ENCODE measurements at places on chromosomes 7 and 10.

DNA sequence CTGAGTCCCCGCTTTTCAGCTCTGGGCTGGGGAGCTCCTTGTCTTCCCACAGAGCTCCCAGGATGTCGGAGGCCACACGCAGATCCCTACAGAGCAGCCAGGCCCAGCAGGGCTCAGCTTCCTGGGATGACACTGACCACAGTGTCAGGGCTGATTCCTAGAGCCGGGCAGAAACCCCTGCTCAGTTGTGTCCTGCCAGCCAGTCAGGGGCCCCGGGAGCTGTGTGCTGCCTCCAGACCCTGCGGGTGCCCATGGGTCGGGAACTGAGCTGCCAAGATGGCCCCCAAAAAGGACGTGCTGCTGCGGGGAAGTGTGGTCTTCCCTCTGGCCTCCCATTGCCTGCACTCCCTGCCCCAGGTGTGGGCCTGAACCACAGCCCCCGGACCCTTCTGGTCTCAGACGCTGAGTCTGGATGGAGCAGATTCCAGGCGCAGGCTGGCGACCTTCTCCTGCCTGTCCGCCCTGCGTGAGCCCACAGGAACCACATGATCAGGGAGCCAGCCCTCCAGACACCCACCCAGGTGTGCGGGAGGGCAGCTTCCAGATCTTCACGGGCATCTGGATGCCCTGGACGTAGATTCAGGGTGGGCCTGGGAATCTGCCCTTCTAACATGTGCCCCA lies 217.4 kb downstream of the MAD1L1 start:
- no peak for DNase-seq

- DNase-seq: no peak
Observed at GRCh38 chr7:78413568-78413967, 615.0 kb downstream of the PHTF2 start.

GRCh38 chr7:135879233-135879632 lies 97.9 kb downstream of the MTPN start:
- DNase-seq: no peak

DNA sequence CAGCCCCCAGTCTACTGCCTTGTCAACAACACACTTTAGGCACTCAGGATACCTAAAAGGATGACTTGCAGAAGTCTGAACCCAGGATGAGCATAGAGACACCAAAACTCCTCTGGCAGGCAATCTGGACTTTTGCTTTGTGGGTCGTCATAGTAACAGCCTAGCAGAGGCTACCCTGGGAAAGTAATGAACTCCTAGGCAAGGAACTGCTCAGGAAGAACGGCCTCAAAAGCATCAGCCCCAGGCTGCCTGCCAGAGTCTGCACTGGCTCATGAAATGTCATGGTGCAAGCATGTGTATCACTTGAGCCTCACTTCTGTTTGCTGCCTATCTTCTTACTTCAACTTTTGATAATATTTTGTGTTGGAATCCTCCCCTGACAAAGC lies 715.1 kb downstream of the GRID1 start:
- DNase-seq: peak; percentile 51

DNA sequence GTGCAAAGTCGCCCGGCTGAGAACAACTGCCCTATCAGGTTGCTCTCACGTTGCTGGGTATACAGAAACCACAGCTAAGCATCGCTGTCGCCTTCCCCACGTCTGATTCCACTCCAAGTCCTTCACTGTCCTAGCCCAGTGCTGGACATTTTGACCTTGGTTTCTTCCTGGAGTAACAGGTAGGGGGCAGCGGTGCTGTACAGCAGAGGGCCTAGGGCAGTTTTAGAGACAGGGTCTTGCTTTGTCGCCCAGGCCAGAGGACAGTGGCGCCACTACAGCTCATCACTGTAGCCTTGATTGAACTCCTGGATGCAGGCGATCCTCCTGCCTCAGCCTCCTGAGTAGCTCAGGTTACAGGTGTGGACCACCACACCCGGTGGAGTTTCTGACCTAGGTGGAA lies 2.6 kb downstream of the CLDN15 start:
- DNase-seq: no peak

GRCh38 chr10:77582710-77583115 lies 54.9 kb downstream of the KCNMA1 start:
- DNase-seq: no peak

DNA sequence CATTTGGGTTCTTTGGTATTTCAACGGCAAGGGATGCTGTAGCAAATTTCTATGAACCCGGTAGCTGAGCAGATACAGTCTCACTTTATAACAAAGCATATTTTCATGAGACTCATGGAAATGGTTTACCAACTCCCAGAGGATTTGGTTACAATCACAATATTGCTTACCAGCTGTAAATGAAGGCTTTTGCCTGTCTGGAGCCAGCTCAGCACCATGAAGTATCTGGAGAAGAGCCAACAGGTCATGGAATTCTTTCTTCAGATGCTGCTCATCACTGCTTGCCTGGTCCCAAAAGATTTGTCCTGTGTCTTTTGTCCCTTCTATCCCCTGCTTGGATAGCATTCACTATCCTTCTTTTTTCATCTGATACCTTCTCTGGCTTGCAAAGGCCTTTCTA lies 316.9 kb upstream of the PHYHIPL start:
- DNase-seq: no peak

- DNase-seq: no peak
Observed at GRCh38 chr10:36091007-36091406, 448.9 kb upstream of the FZD8 start.

- no peak for DNase-seq
Observed at GRCh38 chr7:114302858-114303257, 111.8 kb upstream of the FOXP2 start.

Data from skeletal muscle cell (primary cell).